Right lung (tissue), 10 donors: ENCODE measurements at places on chromosomes 1 and 21. TPM values are rescaled to one million over a fixed set of nuclear protein-coding genes. Genes with fewer than 3 reads are reported as not detected.

DNA sequence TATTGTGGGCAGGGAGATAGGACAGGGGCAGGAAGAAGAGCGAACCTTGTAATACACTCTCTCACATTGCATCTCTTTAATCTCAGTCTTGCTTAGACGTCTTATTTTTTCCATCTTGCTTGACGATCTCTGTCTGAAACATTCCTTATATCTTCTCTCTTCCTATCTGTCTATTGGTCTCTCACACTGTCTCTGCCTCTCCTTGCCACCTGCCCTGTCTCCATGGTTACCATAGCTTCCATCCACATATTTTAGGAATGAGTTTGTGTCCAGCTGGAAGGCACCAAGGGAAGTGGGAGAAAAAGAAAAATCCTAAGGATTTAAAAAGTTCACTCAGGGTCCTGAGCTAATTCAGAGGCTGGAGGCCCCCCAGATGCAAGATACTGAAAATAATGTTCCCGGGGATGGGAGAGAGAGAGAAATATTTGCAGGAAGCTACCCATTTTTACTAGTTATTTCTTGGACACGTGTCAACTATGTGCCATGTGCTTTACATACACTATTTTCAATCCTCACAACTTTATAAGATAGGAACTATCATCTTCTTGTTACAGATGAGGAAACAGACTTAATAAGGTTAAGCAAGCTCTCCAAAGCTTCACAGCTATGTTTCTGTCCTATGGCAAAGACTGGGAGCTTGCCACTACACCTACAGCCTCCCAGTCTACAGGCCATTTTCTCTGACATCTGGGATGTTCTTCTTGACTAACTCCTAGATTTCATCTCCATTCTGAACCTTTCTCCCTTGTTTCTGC is 933 bp downstream of the ANKRD34A start:
- DNase-seq = no peak

- no peak for DNase-seq
These were observed 500.0 kb downstream of the AGBL4 start for GRCh38 chr1:49523764-49524163.

- DNase-seq = no peak
These were observed 9.7 kb downstream of the KLHDC8A start for GRCh38 chr1:205346956-205347574.

DNA sequence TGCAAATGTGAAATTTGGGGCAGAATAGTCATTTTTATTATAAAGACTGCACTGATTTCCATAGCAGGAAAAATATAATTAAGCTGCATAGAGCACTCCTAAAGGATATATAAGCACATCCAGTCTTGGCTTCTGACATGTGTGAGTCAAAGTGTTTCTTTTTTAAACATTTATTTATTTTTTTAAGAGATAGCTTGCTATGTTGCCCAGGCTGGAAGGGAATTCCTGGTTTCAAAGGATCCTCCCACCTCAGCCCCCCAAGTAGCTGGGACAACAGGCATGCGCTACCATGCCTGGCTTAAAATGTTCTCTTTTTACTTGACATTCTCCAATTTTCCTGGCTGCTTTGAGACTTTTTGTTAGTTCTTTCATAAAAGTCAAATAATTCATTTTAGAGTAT is 126.1 kb downstream of the HMCN1 start:
- DNase-seq = no peak

GRCh38 chr1:114610546-114611245 is 29.3 kb upstream of the BCAS2 start:
- DNase-seq = no peak

GRCh38 chr1:173024543-173024942 is 26.2 kb downstream of the TNFSF18 start:
- no peak for DNase-seq

DNA sequence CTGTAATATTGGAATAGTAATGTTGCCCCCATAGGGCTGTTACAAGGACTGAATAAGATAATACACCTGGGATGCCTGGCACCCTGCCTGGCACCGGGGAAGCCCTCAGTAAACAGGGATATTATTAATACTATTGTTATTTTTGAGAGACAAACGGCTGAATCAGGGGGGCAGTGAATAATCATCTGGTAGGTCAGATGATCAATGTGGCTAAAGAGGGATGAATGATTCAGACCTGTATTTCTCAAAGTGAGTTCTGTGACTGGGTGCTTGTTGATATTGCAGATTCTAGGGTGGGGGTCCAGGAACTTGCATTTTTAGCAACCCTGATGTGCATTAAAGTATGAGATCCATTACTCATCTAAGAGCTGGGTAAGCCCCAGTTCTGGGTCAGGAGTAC is 46.2 kb upstream of the BCL10 start:
- no peak for DNase-seq

DNA sequence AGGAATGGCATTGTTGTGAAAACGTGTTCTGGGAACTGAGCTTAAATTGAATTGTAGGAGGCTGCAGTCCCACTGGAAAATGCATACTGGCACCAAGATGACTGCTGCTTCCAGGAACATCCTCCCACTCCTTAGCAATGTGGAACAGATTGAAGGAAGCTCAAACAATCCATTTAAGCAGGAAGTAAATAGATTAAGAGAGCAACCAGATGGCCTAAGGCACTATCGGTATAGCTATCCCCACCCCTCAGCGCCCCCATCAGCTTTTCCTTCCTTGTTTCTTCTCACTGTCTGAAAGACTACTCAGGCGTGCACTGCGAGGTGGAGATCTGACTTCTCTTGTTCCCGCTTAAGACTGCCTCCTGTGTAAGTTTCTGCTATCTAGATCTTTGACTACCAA is 4.0 kb upstream of the IFI16 start:
- no peak for DNase-seq

DNA sequence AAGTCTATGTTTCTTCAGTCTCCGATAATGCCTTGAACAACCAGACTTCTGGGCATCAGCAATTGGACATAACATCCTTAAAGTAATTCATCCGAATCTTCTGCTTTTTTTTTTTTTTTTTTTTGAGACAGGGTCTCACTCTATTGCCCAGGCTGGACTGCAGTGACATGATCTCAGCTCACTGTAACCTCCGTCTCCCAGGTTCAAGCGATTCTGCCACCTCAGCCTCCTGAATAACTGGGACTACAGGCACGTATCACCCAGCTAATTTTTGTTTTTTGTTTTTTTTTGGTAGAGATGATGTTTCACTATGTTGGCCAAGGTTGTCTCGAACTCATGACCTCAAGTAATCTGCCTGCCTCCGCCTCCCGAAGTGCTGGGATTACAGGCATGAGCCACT is 23.9 kb upstream of the CFAP126 start:
- DNase-seq = no peak

DNA sequence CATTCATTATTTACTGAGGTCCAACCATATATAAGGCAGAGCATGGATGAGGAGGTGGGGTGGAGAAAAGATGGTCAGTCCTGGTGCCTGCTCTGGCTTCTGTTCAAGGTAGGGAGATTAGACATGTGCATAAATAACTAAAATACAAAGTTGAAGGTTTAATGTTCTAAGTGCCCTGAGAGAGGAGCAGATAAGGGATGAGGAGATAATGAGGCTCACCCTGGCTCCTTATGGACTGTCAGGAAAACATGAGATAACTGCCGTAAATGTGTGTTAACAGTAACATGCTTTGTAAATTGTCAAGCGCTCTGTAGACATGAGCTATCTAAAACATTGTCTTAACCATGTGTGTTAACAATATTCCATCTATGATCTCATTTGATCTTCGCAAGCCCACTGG is 474.6 kb upstream of the USP24 start:
- no peak for DNase-seq

- peak; percentile 24 for DNase-seq
These were observed at the start of gene BATF3 for GRCh38 chr1:212699625-212700222. Gene BATF3, minus strand, starts transcription at chr1:212699840. Its CDS starts 78 bp downstream, at chr1:212699762.

- no peak for DNase-seq
These were observed 504.1 kb upstream of the PKN2 start for GRCh38 chr1:88179943-88180342.

- DNase-seq = no peak
These were observed 39.0 kb downstream of the GALNT2 start for GRCh38 chr1:230105754-230106625.

DNA sequence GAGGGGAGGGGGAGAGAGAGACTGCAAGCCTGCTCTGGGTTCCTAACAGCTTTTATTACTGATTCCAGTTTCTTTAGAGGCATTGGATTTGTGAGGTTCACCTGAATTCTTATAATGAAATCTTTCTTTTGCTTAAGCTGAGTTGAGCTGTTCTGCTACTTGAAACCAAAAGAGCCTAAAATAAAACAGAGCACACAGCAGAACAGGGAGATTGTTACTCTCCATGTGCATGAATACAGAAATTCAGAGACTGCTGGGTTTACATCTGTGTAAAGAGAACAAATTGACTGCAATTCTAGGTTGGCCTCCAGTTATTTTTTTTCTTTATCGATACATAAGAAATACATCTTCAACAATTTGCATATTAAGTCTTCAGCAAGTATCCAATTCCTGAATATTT is 168.8 kb upstream of the NRIP1 start:
- DNase-seq = no peak

- DNase-seq = peak; percentile 87
These were observed 37.4 kb upstream of the WASF2 start for GRCh38 chr1:27527223-27527889.

DNA sequence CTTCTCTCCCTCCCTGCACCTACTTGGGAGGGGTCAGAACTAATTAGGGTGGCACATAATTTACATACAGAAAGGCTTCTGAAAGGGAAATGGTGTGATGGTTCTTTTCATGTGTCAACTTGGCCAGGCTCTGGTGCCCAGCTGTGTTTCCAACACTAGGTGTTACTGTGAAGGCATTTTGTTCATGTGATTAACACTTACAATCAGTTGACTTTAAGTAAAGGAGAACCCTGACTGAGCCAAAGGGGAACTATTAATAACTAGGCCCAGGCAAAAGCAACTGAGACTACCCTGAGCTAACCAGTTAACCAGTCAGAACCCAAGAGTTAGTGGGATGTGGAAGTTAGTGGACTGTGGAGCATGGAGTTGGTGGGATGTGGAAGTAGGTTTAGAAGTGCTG is 114.9 kb downstream of the SEC16B start:
- no peak for DNase-seq

DNA sequence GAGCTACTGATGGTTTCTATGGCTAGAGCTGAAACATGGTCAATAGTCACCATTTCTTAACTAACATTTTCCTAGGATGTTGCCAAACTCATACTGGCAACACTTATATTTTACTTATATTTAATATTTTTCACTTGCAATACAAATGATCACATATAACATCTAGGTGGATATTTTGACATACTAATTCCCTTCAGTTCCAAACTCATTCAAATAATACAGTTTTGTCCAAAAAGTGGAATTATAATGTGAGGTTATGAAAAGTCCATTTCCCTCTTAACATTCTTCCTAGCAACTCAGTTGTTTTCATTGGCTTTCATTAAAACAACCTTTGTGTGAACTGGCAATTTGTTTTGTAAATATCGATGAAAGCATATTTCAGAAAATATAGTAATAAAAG is 16.0 kb downstream of the SPAG17 start:
- no peak for DNase-seq

DNA sequence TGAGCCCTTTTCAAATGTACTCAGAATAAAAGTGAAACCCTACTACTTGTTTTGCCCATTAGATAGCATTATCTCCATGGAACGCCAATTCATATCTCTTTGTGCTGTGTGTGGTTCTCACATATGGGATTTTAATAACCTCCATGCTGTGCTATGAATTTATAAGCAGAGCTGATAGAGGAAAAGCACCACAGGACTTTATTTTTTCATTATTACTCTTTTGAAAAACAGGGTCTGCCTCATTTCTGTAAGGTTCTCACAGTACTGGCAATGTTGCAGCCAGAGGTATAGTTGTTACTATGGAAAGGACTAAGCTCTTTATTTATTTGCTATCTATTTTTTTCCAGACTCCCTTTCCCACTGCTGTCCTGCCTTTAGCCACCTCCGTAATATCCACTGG is 313.7 kb downstream of the ST6GALNAC3 start:
- no peak for DNase-seq

GRCh38 chr21:41772351-41773080 is 5.7 kb upstream of the RIPK4 start:
- no peak for DNase-seq

DNA sequence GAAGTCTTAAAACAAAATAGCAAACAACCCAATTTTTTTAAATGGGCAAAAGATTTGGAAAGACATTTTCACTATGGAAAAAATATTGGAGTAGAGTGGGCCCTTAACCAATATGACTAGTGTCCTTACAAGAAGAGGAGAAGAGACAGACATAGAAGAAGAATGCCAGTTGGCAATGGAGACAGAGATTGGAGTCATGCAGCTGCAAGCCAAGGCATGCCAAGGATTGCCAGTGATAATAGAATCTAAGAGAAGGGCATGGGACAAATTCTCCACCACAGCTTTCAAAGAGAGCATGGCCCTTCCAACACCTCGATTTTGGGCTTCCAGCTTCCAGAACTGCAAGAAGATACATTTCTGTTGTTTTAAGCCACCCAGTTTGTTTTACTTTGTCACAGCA is 92.7 kb downstream of the RGS2 start:
- no peak for DNase-seq

DNA sequence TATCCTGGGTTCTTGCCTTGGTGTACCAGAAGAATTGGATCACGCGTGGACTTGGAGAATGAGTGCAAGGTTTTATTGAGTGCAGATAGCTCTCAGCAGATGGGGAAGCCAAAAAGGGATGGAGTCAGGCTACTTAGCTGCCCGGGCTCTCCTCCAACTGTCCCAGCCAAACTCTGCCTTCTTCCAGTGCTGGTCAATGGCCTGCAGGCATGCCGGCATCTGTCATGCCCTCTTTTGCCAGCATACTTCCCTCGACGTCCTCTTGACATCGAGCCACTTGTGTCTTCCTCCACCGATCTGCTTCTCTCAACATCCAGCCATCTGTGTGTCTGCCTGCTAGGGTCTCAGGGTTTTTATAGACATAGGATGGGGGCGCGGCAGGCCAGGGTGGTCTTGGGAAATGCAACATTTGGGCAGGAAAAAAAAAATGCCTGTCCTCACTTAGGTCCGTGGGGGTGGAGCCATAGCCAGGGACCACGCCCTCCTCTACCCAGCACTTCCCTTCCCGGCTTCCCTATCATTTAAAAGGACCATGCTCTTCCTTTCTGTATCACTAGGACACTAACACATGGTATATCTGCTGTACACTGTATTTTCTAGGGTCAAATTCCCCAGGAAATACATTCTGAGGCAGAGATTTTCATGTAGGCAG is 47.0 kb upstream of the BCAR3 start:
- no peak for DNase-seq

- DNase-seq = no peak
These were observed 423.9 kb downstream of the PTBP2 start for GRCh38 chr1:97145321-97145956.

Gene TXLNA
- polyA plus RNA-seq = 41.1 TPM

Gene ITLN1
- 0.74 TPM for polyA plus RNA-seq

Gene HSD3B2
- polyA plus RNA-seq = 0.21 TPM

Gene UBASH3A
- 0.14 TPM for polyA plus RNA-seq

Gene C1QA
- 25.9 TPM for polyA plus RNA-seq

Gene OR2M3
- polyA plus RNA-seq = 0.01 TPM

Gene OR6K3
- polyA plus RNA-seq = 0.09 TPM
